ENCODE measurements at places on chromosomes 11 and 22.

DNA sequence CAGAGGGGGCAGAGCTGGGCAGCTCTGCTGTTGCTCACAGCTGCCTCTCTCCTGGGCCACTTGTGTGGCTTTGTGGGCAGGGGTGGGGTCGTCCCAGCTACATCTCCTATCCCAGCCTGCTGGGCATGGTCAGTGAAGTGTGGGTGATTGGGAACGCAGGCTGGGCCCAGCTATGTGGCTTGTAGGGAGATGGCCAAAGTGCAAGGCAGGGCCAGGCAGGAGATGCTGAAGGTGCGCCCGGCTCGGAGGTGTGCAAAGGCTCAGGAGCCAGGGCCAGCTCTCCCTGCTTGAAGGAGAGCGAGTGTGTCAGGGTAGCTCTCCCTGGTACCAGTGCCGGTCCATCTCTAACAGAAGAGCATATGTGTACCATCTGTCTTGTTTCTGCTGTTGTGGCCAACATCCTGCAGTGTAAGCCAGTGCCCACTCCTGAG is 8.4 kb upstream of the RANBP1 start:
- H3K27ac ChIP-seq = no peak overlapping the region
- no peaks in the 10 kb centered on the region for H3K27me3 ChIP-seq
- peaks cover 8% of the 10 kb centered on the region for H3K4me1 ChIP-seq
- no peak for DNase-seq
- no peak overlapping the region for H3K4me3 ChIP-seq

- no peaks in the 10 kb centered on the region for H3K36me3 ChIP-seq
- no peak for DNase-seq
- no peak overlapping the region for H3K4me3 ChIP-seq
- peaks cover 2% of the 10 kb centered on the region for H3K27me3 ChIP-seq
- no peaks in the 10 kb centered on the region for H3K4me1 ChIP-seq
Observed at GRCh38 chr11:83639995-83640758, 354.0 kb upstream of the CCDC90B start.

GRCh38 chr22:49957826-49958365 is 2.7 kb upstream of the PIM3 start:
- peaks cover 16% of the 10 kb centered on the region for H3K4me1 ChIP-seq
- H3K36me3 ChIP-seq = peaks cover 3% of the 10 kb centered on the region
- DNase-seq = no peak
- H3K27ac ChIP-seq = no peak overlapping the region
- no peak overlapping the region for H3K4me3 ChIP-seq

GRCh38 chr11:3091081-3091845 is 34.0 kb upstream of the CARS1 start:
- no peak for DNase-seq
- no peak overlapping the region for H3K27ac ChIP-seq
- H3K36me3 ChIP-seq = no peaks in the 10 kb centered on the region
- H3K4me3 ChIP-seq = no peak overlapping the region
- H3K27me3 ChIP-seq = no peaks in the 10 kb centered on the region
- peaks cover 6% of the 10 kb centered on the region for H3K4me1 ChIP-seq

- H3K36me3 ChIP-seq = no peaks in the 10 kb centered on the region
- no peak overlapping the region for H3K27ac ChIP-seq
- no peaks in the 10 kb centered on the region for H3K4me1 ChIP-seq
- peaks cover 2% of the 10 kb centered on the region for H3K27me3 ChIP-seq
Observed at GRCh38 chr11:31845331-31845730, 34.2 kb upstream of the PAX6 start.

GRCh38 chr11:45267652-45268299 is 18.4 kb downstream of the SYT13 start:
- H3K4me1 ChIP-seq = no peaks in the 10 kb centered on the region
- peaks cover 4% of the 10 kb centered on the region for H3K27me3 ChIP-seq
- no peak overlapping the region for H3K27ac ChIP-seq
- DNase-seq = no peak

DNA sequence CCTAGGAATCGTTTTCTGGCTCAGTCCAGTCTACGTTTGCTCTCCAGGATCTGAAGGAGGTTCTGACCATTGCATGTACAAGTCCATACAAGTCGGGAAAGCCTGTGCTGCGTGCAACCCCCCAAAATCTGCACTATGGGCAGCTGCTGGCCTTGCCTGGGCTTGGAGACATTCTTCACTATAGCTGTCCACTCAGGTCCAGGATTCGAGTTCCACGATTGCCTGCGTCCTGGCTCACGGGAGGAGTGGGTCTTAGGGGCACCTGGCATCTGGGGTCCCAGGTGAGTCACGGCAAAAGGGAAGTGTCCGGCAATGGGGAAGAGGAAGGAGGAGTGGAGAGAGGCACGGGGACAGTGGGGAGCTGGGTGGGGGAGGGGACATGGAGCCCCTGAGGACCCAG is 563.0 kb downstream of the BRD1 start:
- no peak overlapping the region for H3K27ac ChIP-seq
- DNase-seq = no peak
- no peaks in the 10 kb centered on the region for H3K27me3 ChIP-seq
- H3K36me3 ChIP-seq = no peaks in the 10 kb centered on the region
- H3K4me1 ChIP-seq = no peaks in the 10 kb centered on the region

GRCh38 chr22:50705219-50705691 is 32.6 kb downstream of the SHANK3 start:
- H3K4me1 ChIP-seq = peaks cover 3% of the 10 kb centered on the region
- no peak for DNase-seq
- no peak overlapping the region for H3K4me3 ChIP-seq
- no peaks in the 10 kb centered on the region for H3K27me3 ChIP-seq
- H3K27ac ChIP-seq = no peak overlapping the region
- no peaks in the 10 kb centered on the region for H3K36me3 ChIP-seq

GRCh38 chr11:96187822-96188221 is 155.2 kb downstream of the MAML2 start:
- no peak for DNase-seq
- no peak overlapping the region for H3K27ac ChIP-seq
- H3K36me3 ChIP-seq = no peaks in the 10 kb centered on the region

Measured in CD4-positive, CD25-positive, alpha-beta regulatory T cell (primary cell).